ENCODE measurements at places on chromosomes 6 and 20.

- DNase-seq = no peak
Measured at GRCh38 chr6:75149696-75150095, 56.2 kb downstream of the COL12A1 start.

DNA sequence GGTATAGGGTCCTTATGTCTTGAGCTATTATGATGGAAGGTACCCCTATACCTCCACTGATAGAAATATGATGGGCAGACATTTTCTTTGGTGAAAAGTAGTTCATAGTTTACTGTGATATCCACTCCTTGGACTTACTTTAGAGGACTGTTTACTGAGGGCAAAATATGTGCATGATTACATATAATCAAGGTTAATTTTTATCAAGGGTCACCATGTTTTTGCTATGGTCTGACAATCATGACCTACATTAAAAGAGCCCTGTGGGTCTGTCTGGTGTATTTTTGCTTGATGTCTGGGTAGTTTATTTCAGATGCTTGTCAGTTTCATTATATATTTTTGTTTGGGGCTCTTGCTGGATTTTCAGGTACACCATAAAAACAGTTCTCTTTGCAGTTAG lies 40.1 kb downstream of the CDKAL1 start:
- no peak for DNase-seq

GRCh38 chr6:118649918-118650581 lies 1.3 kb downstream of the CEP85L start:
- DNase-seq = peak; percentile 67

GRCh38 chr20:48736231-48736630 lies 91.6 kb downstream of the PREX1 start:
- DNase-seq = no peak

- DNase-seq = no peak
Measured at GRCh38 chr6:159981071-159981402, 12.2 kb downstream of the IGF2R start.

GRCh38 chr20:4681401-4681800 lies 40.3 kb upstream of the PRND start:
- DNase-seq = no peak

DNA sequence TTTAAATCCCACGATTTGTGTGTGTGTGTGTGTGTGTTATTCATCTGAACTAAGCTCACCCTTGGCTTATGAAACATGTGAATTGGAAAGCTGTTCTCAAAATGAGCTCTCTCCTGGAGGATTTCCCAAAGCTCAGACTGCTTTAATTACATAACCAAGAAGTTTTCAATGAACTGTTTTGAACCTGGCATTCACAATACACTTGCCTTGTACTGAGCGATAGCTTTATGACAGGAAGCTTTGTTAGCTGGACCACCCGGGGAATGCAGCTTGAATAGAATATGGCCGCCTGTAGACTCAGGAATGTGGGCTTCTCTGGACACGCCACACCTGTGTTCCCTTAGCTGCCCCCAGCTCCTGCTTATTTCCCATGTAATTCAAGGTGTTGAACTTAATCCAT lies 71.4 kb upstream of the PREP start:
- DNase-seq = no peak

- no peak for DNase-seq
Measured at GRCh38 chr6:135637701-135638100, 140.2 kb upstream of the AHI1 start.

GRCh38 chr20:31945785-31946184 lies 6.1 kb downstream of the PDRG1 start:
- no peak for DNase-seq

GRCh38 chr6:16799279-16800193 lies 38.3 kb upstream of the ATXN1 start:
- DNase-seq = no peak

Data from hindlimb muscle (tissue), 1 donor.